ENCODE measurements at places on chromosomes 12 and 14. TPM values are rescaled to one million over a fixed set of nuclear protein-coding genes. Genes with fewer than 3 reads are reported as not detected.

GRCh38 chr12:100920493-100920892, 125.9 kb downstream of the ANO4 start:
- H3K4me1 ChIP-seq, result no peaks in the 10 kb centered on the region
- no peaks in the 10 kb centered on the region for H3K36me3 ChIP-seq
- no peak overlapping the region for H3K27ac ChIP-seq
- H3K27me3 ChIP-seq, result no peaks in the 10 kb centered on the region
- no peak overlapping the region for H3K4me3 ChIP-seq

- no peak overlapping the region for H3K27ac ChIP-seq
- no peaks in the 10 kb centered on the region for H3K36me3 ChIP-seq
- no peaks in the 10 kb centered on the region for H3K27me3 ChIP-seq
- H3K4me3 ChIP-seq, result no peak overlapping the region
Measured at GRCh38 chr14:103884854-103885253, 37.5 kb upstream of the PPP1R13B start.

DNA sequence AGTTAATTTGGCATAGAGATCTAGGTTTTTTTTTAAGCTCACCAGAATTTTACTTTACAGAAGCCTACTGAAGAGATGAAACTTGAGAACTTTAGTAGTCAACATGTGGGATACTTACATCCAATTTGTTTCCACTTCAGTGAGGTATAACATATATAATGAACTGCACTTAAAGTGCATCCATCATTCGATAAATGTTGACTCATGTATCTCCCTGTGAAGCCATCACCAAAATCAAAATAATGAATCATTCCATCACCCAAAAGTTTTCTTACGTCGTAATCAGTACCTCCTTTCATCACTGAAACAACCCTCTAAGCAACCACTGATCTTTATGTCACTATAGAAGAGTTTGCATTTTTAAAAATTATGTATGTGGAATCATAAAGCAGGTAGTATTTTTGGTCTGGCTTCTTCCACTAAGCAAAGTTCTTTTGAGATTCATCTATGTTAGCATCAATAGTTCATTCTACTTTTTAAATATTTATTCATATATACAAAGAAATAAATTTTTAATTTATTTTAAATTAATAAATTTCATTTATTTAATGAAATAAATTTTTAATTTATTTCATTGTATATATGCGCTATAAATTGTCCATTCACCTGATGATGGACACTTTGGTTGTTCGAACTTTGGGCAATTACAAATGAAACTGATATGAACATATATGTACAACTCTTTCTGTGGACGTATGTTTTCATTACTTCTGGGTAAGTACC, 2.0 kb upstream of the CPNE8 start:
- 0 out of 2 replicates have a peak, but pooled peaks cover 5% of the 10 kb centered on the region for H3K4me1 ChIP-seq
- no peaks in the 10 kb centered on the region for H3K27me3 ChIP-seq
- H3K36me3 ChIP-seq, result no peaks in the 10 kb centered on the region
- DNase-seq, result no peak
- H3K4me3 ChIP-seq, result no peak overlapping the region

DNA sequence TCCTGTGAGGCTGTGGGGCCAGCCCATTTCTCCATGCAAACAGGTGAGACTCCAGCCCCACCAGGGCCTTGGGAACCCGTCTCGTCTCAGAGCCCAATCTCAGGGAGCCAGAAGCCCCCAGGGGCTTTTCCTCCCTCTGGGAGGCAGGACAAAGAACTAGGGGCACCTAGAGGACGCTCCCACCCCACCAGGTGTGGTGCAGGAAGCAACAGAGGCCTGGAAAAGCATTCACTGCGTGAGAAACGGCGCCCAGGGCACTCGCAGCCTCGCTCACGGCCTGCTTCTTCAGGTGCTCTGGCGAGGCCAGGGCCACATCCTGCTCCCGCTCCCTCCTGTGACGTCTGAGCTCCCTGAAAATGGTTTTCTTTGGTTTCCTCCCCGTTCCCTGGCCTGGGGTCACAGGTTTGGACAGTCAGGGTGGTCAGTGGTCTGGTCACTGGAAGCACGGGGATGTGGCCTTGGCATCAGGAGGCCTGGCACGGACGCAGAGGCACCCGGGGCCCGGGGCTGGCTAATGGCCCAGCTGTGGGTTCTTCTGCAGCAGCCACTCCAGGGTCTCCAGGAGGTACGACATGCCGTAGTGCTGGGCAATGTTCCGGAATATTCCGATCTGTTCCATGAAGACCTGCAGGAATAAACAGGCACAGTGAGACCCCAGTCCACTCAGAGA, 5.7 kb downstream of the P2RX2 start:
- no peaks in the 10 kb centered on the region for H3K27me3 ChIP-seq
- no peak overlapping the region for H3K27ac ChIP-seq
- H3K4me1 ChIP-seq, result no peaks in the 10 kb centered on the region
- no peak overlapping the region for H3K4me3 ChIP-seq
- H3K36me3 ChIP-seq, result peaks cover 51% of the 10 kb centered on the region

CLEC4D gene
- not detected for total RNA-seq

All from SJCRH30 (cell line).